ENCODE measurements at places on chromosomes 1 and 21.

DNA sequence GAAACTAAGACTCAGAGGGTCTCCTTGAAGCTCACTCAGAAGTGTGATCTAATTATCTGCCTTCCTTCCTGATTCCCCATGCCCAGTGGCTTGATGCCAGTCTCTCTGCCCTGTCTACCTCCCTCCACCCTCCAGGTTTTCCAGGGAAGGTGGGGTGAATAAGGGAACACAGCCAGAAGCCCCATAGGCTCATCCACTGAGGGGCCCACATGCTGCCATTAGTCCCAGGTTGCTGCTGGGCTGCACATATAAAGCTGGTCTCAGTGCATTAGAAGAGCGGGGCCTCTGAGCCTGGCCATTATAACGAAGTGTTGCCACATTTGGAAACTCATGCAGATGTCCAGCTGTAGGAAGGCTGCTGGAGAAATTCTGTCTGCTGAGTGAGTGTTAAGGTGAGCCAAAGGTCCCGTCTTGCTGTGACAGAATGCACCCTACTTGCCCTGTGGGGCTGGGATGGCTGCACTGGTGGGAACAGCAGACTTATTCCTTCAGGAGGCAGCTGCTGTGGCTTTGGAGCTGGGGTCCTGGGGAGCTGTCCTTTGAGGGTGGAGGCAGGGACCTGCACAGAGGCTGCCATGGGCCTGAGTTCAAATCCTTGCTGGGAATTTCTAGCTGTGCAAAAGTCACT lies 2.9 kb downstream of the ADORA1 start:
- no peak for DNase-seq

DNA sequence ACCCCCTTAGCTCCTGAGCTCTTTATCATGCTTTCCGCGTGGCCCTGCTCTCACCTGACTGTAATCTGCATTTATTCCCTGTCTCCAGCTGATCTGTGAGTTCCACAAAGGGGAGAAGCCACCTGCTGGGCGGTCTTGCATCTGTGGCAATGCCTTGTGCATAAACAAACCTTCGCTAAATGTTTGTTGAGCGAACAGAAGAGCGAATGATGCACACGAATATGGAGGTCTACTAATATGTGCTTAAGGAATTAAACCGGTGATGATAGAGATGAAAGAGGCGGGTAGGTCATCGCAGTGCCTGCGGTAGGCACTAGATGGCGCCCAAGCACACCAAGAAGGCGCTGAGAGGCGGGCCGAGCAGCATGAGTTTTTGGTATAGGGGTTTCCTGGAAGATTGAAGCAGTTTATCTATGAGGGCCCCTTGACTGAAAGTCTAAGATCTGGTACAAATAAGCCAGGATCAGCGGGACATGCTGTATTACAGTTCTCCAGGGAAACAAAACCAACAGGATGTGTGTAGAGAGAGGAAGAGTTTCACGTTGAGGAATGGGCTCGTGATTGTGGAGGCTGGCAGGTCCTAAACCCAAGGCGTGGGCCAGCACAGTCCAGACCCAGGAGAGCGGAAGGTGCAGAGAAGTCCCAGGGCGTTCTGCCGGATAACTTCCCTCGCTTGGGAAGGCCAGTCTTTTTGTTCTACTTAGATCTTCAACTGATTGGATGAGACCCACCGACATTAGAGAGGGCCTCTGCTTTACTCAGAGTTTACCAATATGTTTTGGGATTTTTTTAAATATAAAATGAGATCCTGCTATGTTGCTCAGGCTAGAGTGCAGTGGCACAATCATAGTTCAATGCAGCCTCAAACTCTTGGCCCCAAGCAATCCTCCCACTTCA lies 34.7 kb downstream of the TOMM20 start:
- peak; percentile 85 for DNase-seq

DNA sequence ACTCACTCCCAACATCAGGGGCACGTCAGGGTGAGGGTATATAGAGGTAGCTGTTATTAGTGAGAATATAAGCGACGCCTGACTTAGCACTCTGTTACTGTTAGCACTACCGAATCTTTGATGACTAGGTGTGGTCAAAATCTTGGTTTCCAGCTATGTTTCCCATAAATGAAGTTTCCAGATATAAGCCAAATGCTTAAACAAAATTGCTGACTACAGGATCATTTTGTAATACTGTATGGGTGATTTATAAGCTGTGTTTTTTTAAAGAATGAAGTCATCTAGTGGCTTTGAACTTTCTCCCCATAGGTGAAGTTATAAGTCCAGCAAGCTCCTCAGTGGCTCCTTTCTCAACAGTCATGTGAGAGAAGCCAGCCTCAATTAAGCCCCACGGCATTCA lies 23.7 kb downstream of the KCNJ15 start:
- no peak for DNase-seq

- DNase-seq = no peak
Measured at GRCh38 chr1:114609026-114609425, 27.6 kb upstream of the BCAS2 start.

GRCh38 chr1:87404296-87404695 lies 75.6 kb downstream of the LMO4 start:
- peak; percentile 50 for DNase-seq

- no peak for DNase-seq
Measured at GRCh38 chr1:5375481-5375880, 616.7 kb downstream of the NPHP4 start.

- no peak for DNase-seq
Measured at GRCh38 chr1:154989195-154989860, 4.1 kb upstream of the LENEP start.

DNA sequence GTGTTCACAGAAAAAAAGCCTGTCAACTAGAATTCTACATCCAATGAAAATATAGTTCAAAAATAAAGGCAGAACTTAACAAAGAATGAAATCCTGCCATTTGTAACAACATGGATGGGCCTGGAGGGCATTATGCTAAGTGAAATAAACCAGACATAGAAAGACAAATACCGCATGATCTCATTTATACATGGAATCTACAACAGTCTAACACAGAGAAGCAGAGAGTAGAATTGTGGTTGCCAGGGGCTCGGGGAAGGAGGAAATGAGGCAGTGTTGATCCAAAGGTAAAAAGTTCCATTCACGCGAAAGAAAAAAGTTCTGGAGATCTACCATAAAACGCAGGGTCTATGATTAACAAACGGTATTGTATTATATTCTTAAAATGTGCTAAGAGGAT lies 282.6 kb downstream of the MRPL39 start:
- no peak for DNase-seq

DNA sequence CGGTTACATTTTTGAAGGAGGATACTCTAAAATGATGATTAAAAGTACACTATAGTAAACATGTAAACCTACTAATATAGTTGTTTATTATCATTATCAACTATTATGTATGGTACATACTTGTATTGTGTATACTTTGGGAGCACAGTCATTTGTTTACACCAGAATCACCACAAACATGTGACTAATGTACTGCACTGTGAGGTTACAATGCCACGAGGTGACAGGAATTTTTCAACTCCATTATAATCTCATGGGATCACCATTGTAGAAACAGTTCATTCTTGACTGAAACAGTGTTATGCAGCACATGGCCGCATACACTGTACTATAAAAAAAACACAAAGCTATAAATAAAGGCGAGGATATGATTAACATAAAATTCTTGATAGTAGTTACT lies 44.3 kb downstream of the GPATCH2 start:
- no peak for DNase-seq

DNA sequence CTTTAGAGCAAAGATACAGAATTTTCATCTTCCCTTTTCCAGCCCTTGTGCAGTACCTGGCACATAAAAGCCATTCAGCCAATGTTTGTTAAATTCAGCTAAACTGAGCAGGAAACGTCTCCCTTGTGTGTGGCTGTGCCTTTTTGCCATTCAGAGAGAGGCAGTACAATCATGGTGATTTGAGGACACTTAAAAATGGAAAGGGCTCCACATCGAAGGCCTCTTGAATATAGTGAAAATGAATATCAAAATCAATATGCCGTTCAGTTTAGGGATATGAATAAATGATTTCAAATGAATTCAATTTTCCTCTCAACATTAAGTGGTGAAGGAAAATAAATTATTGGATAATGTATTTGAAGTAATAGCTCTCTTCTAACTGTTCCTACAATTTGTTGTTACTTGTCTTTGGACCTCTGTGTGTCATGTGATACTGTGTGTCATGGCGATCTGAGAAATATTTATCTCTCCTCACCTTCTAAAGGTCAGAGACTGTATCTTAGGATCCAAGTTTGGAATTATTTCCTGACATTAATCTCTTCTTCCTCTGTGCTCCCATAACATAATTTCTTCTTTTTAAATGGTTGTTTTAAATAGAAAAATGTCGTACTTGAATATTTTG lies 355.6 kb upstream of the ST6GALNAC5 start:
- no peak for DNase-seq

DNA sequence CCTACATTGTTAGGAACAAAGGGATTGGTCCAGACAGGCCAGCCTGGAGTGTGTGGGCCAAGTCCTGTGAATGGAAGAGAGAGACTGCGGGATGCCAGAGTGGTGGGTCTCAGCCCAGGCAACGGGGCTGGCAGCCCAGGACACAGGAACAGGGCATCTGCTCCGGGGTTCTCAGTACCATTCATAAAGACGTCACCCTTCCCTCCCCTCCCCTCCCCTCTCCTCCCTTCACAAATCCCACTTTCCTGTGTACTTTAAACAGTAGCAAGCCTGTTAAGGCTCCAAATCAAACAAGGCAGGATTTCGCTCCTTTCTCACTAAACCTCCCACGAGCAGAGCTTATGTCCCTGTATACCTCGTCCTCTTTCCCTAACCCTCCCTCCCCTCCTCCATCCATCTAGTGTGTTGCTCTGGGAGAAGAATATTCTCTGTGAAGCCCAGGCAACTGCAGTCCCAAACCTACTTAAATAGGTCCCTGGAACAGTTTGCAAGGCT lies 4.2 kb upstream of the PLXNA2 start:
- DNase-seq = no peak

GRCh38 chr1:79920960-79921669 lies 914.6 kb upstream of the ADGRL4 start:
- no peak for DNase-seq

DNA sequence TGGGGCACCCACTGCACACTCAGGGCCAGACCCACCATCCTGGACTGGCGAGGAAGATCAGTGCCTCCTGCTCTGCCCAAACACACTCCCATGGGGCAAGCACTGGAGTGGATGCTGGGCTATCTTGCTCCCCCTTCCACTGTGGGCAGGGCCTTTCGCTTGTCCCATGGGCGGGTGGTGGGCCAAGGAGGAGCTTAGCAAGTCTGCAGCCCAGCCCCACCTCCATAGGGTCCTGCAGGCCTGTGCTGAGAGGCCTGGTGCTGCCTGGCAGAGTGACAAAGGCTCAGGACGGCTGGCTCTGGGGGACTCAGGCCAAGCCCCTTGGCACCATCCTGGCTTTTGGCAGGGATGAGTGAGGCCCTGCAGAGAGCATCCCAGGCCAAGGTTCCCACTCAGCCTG lies 89.4 kb downstream of the PTPRU start:
- no peak for DNase-seq

DNA sequence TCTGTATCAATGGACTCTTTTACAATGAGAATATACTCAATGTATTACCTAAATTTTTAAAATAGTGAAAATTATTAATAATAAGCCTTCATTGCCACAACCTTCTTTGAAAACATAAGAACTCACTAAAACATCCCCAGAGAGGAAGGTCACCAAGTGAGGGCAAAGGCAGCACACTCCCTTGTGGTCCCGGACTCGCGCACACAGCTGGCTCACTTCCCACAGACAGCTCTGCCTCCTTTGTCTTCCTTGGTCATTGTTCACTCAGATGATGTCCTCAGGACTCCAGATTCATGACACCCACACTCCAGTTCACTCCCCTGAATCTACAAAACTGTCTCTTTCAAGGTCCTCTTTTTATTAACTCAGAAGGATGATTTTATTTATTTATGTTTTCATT lies 19.2 kb upstream of the UBR4 start:
- no peak for DNase-seq

DNA sequence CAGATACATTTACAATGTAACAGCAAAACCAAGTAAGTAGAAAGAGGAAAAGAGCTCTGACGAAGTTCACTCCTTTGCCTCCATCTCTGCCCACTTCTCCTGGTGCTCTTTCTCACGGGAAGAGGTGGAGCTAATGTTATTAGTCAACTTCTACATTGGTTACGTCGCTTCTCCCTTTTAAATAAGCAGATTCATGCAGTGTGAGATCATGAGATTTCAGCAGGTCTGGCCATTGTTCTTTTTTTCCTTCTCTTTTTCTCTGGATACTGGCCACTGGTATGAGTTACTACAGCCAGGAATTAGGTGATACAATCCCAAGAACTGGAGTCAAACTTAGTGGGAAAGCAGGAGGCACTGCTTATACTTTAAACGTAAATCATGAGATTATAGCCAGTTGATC lies 207.1 kb downstream of the AKT3 start:
- no peak for DNase-seq

- no peak for DNase-seq
Measured at GRCh38 chr1:6338695-6339094, 54.9 kb downstream of the ACOT7 start.

DNA sequence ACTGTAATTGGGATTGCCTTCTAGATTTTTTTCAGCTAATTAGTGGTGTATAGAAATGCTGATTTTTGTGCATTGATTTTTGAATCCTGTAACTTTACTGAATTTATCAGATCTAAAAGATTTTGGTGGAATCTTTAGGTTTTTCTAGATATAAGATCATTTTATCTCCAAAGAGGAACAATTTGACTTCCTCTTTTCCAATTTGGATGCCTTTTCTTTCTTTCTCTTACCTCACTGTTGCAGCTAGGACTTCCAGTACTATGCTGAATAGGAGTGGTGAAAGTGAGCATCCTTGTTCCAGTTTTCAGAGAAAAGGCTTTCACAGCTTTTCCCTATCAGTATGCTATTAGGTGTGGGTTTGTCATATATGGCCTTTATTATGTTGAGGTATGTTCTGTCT lies 53.6 kb downstream of the TESK2 start:
- no peak for DNase-seq

DNA sequence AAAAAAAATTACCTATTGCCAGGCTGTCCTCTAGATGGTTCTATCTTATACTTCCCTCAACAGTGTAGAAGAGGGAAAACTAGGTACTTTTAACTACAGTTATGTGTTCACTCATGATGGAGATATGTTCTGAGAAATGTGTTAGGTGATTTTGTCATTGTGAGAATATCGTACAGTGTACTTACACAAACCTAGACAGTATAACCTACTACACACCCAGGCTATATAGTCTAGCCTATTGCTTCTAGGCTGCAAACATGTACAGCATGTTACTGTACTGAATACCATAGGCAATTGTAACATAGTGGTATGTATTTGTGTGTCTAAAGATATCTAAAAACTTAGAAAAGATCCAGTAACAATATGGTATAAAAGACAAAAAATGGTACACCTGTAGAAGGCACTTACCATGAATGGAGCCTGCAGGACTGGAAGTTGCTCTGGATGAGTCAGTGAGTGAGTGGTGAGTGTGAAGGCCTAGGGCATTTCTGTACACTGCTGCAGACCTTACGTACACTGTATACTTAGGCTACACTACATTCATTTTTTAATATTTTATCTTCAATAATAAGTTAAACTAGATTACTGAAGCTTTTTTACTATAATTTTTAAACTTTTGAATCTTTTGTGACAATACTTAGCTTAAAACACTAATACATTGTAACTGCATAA lies 13.2 kb downstream of the MGST3 start:
- no peak for DNase-seq

GRCh38 chr1:110285316-110285715 lies 53.9 kb upstream of the RBM15 start:
- DNase-seq = no peak
